ENCODE measurements at places on chromosomes 3 and 15.

DNA sequence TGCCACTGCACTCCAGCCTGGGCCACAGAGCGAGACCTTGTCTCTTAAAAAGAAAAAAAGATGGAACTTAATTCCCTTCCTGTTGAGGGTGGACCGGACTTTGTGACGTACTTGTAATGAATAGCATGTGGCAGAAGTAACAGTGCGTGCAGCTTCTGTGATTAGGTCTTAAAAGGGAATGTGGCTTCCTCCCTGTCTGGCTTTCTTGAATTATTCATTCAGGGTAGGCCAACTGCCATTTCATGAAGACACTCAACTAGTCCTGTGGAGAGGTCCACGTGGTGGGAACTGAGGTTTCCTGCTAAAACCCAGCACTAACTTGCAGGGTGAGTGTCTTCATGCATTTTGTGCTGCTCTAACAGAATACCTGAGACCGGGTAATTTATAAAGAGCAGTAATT lies 98.9 kb upstream of the PIAS1 start:
- DNase-seq = no peak

- no peak for DNase-seq
These were observed 315.0 kb upstream of the LRRFIP2 start for GRCh38 chr3:37489355-37489754.

DNA sequence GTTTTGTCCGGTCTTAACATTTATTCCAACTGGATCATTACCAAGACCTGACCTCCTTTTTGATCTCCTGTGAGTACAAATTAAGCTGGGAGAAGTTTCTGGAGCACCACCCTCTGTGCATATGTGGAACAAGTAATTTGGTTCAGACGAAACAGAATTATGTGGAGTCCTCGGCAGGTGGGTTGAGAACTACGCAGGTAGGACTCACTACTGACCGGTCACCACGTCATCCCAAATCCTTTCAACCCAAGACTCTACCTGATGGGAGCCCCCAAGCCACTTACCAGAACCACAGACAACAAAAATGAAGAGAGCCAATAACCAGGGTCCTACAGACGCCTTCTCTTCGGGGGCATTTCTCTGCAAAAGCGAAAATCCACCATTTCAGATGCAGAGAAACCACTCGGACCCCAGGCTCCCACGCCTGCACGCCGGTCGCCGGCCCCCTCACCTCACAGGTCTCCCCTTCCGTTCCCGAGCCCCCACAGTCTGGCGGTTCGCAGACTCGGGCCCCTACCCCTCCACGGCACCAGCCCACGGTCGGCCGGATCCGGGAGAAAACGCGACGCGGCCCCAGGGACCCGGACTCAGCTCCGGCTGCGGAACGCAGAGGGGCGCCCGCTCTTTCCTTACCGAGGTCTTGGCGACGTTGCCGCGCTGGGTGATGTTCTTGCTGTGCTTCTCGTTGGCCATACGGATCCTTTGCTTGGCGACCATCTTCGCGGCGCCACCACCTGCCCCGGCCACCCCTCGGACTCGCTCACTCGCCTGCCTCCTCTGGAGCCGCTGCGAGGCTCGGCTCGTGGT lies 674 bp downstream of the SERP1 start:
- peak; percentile 40 for DNase-seq

DNA sequence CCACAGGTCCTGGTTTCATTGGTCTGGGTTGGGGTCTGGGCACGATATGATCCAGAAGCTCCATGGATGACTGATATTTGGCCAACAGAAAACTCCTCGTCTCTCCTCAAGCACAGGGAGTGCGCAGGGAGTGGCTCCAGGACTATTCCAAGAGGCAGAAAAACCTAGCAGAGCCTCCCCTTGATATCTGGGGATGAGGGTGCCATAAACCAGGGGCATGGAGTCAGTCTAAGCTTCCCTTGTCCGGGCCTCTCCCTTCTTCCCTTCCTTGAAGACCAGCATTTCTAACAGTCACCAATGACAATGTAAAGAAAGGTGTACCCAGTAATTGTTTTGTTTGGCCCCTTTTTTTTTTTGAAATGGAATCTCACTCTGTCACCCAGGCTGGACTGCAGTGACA lies 99.4 kb upstream of the HACD2 start:
- no peak for DNase-seq

DNA sequence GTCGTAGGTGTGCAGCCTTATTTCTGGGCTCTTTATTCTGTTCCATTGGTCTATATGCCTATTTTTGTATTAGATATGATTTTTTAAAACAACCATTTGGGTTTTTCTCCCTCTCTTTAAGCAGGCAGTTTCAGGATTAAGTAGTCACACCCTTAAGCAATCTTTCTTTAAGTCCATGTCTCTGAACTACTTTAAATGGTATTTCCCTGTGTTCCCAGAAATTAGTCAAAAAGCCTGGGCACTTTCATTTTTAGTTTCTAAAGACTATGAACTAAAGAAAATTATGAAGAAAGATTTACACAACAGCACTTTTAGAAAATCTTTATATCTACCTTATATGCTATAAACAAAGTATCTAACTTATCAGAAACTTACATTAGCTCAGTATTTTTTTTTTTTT lies 110.3 kb downstream of the FAIM start:
- DNase-seq = no peak

DNA sequence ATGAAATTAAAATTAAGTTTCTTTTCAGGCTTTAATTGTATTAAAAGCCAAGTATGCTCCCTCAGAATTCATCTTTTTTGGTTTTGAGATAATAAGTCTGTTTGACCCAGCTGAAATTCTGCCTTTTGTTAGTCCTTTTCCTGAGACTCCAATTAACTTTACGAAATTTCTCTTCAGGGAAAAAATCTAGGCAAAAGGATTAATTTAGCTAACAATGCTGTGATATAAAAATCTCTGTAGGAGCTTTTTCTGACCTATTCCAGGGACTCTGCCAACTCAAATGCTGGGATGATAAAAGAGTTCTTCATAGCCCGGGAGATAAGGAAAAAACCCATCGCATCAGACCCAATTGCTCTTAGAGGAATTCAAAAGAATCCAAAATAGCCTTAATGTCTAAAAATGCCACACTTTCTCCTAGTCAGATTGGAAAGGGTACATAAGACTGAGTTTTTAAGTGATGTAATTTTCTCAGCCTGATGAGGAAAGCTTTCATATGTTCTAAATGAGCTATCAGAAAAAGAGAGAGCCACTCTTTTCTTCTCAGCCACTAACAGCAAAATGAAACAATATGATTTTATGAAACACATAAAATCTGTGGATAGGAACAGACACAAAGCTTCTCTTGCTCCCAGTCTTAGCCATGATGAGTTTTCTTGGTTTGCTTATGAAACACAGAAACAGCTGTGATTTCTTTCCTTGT lies 405.1 kb downstream of the ROBO1 start:
- no peak for DNase-seq

DNA sequence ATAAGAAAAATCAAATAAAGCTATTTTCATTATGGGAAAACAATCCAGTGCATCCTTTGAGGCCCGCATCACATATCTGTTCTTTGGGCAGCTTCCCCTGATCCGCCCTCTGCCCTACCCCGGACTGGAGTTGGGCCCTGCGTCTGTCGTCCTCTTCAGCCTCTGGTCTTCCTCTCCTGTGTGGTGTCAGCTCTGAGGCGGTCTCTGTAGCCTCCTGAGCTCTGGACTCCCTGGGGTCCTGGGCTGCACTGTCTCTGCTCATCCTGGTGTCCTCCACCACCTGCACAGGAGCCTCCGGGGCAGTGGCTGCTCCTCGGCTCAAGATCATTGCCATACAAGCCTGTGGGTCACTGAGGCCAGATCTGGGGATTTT lies 7.4 kb upstream of the SNX22 start:
- DNase-seq = no peak

DNA sequence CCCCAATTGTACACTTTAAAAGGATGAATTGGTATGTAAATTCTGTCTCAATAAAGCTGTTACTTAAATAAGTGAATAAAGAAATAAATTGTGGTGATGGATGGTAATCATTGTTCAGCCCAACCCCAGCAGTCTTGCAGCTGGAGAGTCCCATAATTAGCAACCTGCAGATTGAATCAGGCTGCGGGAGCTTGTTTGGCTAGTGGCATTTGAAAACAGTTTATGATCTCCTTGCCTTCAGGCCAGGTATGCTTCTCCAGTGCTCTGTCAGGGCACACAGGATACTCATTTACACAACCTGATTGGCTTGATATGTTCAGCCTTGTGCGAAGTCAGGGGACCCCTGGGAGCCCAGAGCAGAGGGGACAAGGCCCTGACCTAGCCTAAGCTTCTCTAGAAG lies 16.5 kb upstream of the TSEN2 start:
- DNase-seq = no peak

DNA sequence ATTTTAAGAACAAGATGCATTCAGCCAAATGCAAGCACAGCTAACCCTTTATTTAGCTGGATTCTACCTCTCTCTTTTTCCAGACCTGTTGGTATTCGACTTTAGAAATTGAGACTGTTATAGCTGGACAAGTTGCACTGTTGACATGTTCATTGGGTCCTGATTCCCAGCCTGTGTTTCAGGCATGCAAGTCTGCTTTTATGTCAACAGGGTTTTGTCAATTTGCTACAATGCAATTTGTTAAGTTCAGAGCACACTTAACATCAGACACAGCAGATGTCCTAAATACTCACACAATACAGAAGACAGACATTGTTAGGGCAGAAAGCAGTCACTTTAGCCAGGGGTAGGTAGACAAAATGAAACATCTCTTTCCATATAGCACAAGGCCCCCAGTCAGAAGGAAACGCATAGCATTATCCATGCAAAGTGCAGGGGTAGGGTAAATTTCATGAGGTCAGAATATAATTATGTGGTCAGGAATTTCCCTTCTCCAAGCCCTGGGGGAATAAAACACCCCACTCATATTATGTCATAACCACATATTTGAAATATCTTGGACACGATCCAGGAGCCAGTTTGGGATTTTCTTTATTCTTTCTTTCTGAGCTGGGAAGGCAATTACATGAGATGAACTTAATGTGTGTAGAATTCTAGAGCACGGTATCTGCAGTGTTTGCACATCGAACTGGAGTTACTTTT lies 504.1 kb downstream of the NTRK3 start:
- DNase-seq = peak; percentile 84

DNA sequence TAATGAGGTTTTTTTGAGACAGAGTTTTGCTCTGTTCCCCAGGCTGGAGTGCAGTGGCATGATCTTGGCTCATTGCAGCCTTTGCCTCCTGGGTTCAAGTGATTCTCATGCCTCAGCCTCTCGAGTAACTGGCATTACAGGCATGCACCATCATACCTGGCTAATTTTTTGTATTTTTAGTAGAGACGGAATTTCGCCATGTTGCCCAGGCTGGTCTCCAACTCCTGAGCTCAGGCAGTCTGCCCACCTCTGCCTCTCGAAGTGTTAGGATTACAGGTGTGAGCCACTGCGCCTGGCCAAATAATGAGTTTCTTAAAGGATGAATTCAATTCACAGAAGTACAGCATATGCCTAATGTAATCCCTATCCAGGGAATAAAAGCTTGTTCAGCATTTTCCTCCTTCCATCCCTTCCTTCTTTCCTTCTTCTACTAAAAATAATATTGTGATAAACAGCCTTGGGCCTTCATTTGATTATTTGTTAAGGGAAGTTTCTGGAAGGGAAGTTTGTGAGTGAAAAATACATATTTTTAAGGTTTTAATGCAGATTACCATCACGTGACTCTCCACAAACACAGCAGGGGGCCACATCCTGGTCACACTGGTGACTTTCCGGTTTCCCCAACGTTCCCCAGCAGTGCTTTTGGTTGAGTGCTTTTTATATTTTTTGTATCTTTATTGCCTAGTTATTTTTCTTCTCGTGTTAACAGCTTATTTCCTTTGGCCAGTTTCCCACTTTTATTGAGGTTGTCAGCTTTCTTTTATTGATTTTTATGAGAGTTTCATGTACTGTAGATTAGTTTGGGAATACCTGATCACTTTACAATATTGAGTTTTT lies 116.8 kb downstream of the USP13 start:
- no peak for DNase-seq

- DNase-seq = no peak
These were observed at the start of gene PAQR9 for GRCh38 chr3:142963516-142964448. Gene PAQR9, minus strand, starts transcription at chr3:142963674. Its CDS starts 338 bp downstream, at chr3:142963336.

DNA sequence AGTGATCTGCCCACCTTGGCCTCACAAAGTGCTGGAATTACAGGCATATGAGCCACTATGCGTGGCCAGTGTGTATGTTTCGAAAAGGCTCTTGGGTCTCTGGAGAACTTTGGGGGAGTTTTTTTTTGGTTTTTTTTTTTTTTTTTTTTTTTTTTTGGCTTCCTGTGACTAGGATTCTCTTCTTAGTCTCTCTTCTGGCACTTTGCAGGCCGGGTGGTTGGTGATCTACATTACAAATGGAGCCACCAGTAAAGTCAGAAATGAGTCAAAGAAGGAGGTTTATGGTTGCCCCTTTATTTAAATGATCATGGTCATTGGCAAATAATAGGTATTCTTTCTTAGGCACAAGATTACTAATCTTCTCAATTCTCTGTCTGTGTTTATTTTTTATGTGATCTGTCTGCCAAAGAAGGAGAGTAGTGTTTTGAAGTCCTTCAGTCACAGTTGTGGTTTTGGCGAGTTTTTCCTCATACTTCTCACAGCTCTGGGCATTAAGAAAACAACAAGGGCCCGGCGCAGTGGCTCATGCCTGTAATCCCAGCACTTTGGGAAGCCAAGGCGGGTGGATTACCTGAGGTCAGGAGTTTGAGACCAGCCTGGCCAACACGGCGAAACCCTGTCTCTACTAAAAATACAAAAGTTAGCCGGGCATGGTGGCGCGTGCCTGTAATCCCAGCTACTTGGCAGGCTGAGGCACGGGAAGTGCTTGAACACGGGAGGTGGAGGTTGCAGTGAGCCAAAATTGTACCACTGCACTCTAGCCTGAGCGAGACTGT lies 38.3 kb downstream of the PDE8A start:
- peak; percentile 21 for DNase-seq

GRCh38 chr3:110307065-110307809 lies 764.4 kb upstream of the NECTIN3 start:
- DNase-seq = no peak

GRCh38 chr15:57060799-57061198 lies 142.4 kb downstream of the TCF12 start:
- DNase-seq = peak; percentile 94

DNA sequence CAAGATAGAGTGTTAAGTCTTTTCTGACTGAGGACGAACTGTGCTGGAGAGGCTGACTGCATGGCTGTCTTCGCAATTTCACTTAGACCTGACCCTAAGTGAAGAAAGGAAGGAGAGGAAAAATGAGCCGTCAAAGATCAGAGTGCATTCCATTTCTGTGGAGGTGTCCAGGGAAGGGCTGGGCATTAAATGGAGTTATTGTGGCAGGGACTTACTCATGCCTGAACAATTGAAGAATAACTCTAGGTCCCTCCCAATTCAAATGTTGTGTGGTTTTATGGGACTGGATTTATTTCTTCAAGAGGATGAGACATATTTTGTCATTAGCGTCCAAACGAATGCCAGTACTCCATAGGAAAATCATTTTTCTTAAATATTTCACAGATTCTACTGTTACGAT lies 187.3 kb upstream of the CFAP20DC start:
- peak; percentile 92 for DNase-seq

All from mammary epithelial cell (primary cell).